ENCODE measurements at places on chromosomes 11 and 22.

DNA sequence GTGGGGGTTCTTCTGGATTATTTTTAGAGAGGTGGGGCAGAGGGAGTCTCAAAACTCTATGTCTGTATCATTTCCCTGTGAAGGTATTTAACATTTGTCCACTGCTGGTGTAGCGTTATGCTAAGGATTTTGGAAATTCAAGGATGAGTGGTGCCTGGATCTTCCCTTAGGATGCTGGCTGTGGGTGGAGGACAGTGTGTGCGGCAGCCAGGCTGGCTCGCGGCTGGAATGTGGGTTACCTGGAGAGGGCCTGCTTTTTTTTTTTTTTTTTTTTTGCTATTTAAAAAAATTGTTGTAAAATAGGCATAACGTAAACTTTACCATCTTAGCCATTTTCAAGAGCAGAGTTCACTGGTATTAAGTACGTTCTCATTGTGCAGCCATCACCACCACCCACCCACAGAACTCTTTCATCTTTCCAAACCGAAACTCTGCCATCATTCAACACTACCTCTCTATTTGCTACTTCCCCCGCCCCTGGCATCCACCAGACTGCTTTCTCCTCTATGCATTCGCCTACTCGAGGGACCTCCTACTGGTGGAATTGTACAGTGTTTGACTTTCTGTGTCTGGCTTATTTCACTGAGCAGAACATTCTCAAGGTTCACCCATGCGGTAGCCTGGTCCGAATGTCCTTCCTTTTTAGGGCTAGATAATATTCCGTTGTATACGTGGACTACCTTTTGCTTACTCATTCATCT is 67.1 kb downstream of the PARVB start:
- no peak for DNase-seq

DNA sequence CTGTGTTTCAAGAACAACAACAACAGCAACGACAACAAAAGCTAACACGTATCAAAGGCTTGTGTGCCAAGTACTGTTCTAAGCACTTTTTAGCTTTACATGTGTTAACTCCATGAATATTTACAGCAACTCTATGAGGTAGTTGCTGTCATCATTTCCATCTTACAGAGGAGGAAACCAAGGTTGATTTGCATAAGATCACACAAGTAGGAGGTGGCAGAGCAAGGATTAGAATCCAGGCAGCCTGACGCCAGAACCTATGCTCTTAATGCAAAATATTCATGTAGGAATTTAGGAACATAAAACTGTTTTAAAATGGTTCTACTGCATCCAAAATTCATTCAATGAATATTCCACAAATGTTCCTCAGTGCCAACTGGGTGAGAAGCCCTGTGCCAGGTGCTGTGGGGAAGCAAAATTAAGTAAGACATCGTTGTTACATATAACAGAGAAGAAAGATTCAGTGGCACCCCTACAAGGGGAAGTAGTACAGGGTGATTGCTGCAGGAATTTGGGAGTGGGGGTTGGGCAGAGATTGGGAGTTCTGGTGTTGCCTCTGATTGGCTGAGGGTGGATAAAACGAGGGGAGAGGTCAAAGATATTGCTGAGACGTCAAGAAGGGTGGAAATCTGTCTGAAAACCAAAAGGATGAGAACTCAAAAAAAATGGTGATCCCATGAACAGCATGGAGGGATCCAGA is 86.1 kb upstream of the ARHGAP20 start:
- DNase-seq = no peak

DNA sequence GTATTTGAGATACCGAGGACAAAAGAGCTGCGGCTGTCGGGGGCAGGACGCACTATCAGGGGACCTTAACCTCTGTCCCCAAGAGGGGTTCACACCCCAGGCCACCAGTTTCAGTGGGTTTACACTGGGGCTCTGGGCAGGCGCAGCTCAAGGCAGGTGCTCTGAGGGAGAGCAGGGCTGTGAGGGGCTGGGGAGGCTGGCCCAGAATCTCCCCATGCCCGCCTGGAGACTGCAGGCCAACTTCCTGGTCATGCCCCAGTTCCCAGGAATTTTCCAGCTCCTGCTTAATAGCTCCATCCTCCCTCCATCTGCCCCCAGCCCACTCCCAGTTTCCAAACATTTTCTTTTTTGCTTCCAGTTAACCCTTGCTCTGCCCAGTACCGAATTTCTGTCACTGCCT is 7.6 kb upstream of the PGA3 start:
- no peak for DNase-seq

GRCh38 chr11:94873916-94874540 is 99.3 kb downstream of the CWC15 start:
- DNase-seq = no peak

DNA sequence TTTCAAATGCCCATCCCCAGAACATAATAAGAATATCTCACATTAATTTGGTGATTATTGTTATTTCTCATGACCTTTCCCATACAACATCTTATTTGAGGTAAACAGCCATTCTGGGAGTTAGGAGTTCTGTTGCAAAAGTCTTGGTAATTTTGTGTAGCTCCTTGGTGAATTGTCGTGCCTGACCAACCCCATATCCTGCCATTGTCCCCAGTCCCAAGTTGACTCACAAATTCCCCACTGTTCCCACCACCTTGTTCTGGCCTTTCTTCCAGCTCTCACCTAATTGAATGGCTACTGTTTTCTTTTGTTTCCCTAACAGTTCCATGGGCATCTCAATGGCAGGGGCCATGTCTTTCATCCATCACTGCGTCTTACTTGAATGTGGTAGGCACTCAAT is 8.0 kb downstream of the MTNR1B start:
- no peak for DNase-seq

GRCh38 chr11:118521892-118522311 is 5.4 kb upstream of the TTC36 start:
- DNase-seq = no peak

GRCh38 chr22:20401376-20402014 is 7.5 kb downstream of the ZNF74 start:
- no peak for DNase-seq

DNA sequence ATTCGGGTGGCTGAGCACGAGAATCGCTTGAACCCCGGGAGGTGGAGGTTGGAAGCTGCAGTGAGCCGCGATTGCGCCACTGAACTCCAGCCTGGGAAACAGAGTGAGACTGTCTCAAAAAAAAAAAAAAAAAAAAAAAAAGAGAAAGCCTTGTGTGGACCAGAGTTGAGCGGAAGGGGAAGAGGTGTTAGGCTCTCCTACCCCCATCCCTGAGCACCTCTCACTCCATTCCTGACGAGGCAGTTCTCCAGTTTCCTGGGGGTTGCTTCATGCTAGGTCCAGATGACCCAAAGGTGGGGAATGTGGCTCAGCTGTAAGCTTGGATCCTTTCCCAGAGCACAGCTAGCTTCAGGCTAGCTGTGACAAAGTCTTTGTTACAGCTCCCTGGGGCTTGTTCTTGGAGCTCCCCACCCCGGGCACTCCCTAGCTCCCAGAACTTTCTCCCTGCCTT is 8.8 kb upstream of the DNAL4 start:
- DNase-seq = peak; percentile 85

DNA sequence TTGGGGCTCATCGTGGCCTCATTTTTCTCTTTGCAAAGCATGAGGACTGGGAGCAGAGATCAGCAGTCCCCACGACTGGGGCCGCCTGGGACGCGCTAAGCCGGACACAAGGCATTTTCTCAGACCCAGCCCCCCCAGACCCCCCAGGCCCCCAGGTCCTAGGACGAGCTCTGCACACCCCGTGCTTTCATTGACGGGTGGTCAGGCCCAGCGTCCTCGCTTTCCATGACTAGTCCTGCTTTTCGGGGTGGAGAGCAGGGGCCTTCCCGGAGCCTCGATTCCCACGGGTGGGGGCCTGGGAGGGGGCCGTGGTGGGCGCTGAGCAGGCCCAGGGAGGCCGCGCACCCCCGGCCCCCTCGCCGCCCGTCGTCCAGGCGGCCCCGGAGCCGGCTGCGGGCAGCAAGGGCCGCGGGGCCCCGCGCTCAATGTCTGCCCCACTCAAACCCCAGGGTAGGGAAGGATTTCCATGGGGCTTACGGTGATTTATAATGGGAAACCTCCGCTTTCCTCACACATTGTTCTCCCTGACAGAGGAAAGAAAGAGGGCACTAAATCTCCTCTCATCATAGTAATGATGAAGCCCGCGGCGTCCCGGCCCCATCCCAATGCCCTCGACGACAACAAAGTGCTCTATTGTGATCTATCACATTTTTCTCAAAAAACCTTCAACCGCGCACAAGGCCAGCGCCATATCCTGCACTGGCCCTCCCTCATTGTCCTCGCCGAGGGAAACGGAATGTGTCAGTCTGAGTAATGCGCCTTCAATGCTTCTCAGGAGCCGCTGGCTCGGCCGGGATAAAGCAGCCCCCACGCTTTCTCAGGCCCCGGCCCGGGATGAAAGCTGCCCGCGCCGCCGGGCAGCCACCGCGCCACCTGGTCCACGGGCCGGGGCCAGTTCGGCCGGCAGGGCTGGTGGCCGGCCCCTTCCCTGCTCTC is 10.4 kb upstream of the LINC01488 start:
- no peak for DNase-seq

GRCh38 chr11:19342036-19342435 is 101.3 kb upstream of the E2F8 start:
- DNase-seq = no peak

DNA sequence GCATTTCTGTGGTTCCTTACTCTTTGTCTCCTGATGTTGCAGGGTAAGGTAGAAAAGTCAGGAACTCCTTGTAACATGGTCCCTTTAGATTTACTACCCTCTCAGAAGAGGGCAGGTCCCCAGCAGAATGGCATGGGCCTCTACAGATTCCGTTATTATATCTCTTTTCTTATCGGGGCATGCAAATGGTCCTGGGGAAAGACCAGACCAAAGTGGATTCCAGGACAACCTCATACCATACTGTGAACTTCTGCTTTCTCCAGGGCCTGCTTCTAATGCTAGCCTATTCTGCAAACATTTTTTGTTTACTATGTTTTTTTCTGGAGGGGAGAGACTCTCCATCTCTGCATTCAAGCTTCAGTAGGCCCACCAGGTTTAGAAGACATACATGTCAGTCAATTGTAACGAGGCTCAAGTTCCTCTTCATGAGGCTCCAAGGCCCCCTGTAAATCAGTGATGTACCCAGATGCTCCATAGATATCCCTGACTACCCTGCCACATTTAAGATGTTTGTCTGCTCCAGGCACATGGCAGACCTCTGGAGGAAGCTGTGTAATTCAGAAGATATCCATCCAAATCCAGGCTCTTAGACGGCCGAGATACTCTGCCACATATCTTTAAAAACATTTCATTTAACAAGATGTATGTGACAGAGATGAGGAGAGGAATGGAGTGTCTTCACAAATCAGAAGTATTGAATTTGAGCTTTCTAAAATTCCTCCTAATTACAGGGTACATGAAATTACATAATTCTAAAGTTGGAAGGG is 8.5 kb upstream of the ME3 start:
- no peak for DNase-seq

- no peak for DNase-seq
Observed at GRCh38 chr11:91158297-91158696, 935.4 kb upstream of the CHORDC1 start.

GRCh38 chr11:101334581-101334980 is 205.0 kb upstream of the PGR start:
- no peak for DNase-seq

DNA sequence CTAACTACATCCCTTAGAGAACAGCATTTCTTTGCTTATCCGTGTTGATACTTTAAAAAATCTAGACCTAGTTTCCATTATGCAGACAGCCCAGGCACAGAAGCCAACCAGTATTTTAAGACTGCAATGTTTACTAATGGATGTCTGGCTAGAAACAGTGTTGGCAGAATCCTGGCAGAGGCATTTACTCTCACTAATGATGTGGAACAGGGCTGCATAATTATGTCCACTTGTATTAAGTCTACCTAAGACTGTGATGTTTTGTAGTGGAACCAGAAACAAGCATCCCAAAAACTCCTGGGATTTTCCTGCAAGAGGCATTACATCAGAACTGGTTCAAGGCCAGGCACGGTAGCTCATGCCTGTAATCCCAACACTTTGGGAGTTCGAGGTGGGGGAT is 50.2 kb upstream of the PICALM start:
- DNase-seq = no peak

DNA sequence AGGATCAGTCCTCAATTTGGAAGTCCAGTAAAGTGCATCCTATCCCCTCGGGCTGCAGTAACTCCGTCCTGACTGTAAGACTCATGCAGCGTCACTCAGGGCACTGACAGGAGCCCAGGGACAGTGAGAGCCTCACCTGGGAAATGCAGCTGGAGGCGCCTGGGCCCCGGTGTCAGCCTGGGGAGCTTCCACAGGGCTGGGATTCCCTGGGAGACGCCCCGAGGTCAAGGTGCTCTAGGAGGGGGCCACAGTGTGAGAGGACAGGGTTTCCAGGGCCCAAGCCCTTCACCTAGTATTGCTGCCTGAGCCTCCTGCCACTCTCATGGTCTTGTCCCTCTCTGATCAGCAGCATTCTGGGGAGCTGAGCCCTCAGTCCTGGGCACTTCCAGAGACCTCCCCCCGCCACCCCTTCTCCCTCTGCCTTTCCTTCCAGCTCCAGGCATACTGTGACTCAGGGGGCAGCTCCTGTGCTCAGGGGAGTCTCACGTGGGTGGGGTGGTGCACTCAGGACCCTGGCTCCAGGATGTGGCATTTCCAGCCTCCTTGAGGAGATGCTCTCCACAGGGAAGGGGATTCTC is 99.1 kb upstream of the IGLL5 start:
- no peak for DNase-seq

- DNase-seq = no peak
Observed at GRCh38 chr11:106621484-106621883, 396.8 kb downstream of the GUCY1A2 start.

DNA sequence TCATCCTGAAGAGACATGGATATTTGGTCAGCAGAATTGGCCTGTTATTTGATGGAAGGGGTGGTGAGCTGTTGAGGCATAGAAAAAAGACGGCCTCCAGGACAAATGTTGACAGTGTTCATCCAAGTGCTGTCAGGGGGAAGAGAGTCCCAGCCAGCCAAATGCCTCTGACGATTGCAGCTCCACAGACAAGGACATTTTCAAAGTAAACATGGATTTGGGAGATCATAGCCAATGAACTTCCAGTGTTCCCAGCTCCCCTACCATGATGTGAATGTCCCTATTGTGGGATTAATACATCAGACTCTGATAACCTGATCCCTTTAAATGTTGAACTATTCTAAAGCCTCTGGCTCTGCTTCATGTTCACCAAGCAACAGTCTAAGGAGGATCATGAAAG is 31.2 kb upstream of the PSMA1 start:
- DNase-seq = no peak

DNA sequence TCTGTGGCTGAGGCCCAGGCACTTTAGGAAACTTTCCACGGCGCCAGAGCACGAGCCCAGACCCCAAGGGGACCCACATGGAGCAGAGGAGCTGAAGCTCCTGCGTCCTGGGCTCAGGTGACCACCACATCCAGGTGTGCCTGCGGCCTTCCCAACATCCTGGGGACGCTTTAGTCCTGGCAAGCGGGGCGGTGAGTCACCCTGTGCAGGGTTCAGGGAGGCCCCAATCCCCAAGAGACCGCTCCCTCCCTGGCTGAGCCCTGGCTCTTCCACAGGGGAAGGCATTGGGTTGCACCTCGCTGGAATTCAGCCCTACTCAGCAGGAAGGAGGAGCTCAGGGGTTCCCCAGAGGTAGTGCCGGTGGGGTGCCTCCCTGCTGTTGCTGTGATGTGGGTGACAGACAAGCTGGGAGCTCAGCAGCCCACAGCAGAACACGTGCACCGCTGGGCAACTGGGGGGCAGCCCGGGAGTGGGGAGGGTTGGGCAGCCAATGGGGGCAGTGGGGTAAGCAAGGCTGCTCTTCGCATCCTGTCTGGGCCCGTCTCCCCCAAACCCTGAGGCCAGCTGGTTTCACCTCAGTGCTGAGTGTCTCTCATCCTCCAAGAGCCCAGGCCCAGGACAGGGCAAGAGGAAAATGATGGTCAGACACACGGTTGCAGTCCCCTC is 802.8 kb downstream of the BRD1 start:
- DNase-seq = no peak

Measured in AG04450 (cell line).